ENCODE measurements at places on chromosomes 4 and X.

DNA sequence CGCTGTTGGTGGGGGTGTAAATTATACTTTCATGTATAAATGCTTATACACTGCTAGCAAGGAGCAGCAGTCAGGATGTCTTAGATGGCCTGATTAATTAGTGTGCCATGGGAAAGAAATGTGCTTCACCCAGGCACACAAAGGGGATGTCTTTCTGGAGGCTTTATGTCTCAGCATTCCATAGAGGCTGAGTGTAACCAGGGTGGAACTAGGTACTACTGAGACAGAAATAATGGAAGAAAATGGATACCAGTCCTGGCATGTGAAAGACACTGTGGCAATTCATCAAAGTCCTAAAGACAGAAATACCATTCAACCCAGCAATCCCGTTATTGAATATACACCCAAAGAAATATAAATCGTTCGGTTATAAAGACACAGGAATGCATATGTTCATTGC lies 52.5 kb downstream of the PF4 start:
- DNase-seq = no peak

GRCh38 chrX:2340991-2341390 lies 159.8 kb downstream of the DHRSX start:
- no peak for DNase-seq

- peak; percentile 85 for DNase-seq
Measured at GRCh38 chr4:55291227-55291640, 54.8 kb upstream of the SRD5A3 start.

DNA sequence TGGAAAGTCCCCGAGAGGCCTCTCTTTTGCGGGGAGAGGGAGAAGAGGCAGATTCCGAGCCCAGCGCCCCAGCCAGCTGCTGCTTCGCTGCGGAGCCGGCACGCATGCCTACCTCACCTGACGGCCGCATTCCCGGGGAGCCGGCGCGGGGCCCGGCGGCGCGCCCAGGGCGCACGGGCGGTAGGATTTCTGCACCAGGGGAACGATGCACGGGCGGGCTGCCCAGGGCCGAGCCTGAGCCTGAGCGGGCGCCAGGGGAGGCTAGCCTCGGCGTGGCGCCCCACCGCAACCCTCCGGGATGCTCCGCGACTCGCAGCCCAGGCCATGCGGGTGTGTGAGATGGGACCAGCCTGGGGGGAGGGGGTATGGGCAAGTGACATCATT lies 81.3 kb upstream of the SCML1 start:
- no peak for DNase-seq

DNA sequence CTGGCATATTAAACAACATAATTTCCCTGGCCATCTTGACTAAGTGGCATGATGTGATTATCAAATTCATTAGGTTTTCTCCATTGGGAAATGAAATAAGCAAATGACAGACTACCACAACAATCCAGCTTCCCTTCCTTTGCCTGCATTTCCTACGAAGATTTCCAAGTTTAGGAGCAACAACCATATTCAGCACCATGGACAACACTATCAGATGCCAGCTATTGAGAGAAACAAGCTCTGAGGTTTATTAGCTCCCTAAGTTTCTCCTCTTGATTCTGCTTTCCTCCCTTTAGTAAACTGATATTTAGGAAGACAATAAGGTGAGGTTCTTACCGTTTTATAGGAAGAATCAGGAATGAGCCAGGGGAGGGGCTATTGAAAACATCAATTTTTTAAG lies 36.2 kb downstream of the DCX start:
- DNase-seq = no peak

DNA sequence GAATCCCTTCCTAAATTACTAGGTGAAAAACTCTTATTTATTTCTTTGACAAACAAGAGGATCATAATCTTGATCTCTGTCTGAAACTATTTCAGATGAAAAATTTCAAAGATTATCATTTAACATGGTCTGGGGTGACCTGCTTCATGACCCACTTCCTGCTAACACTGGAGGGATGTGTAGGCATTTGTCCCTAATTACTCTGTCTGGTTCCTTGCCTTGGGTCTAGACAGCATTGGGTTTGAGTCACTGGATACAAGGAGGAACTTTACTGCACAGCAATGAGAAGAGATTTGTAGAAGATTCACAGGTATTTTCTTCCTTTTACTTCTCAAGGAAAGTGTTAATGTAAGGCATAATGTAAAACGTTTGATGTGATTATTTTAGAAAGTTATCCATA lies 67.9 kb downstream of the LEF1 start:
- no peak for DNase-seq

DNA sequence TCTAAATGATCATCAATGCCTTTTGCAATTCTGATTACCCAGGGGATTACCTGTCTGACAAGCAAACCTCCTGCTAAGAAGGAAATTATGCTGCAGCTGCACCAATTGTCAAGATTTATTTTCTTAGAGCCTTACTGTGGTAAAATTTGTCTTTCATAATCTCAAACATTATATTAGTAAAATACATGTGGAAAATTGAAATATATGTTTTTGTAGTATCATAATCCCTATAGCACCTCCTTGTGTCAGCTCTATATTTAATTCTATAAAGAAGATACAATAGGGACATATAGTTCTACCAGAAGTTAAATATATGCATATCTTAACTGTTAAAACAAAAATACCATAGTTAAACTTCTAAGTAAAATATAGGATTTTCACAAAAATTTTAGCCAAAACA lies 655.6 kb upstream of the PCDH10 start:
- no peak for DNase-seq

- DNase-seq = no peak
Measured at GRCh38 chr4:128527946-128528576, 240.4 kb upstream of the PGRMC2 start.

GRCh38 chr4:124873361-124874171 lies 161.0 kb upstream of the ANKRD50 start:
- DNase-seq = no peak

DNA sequence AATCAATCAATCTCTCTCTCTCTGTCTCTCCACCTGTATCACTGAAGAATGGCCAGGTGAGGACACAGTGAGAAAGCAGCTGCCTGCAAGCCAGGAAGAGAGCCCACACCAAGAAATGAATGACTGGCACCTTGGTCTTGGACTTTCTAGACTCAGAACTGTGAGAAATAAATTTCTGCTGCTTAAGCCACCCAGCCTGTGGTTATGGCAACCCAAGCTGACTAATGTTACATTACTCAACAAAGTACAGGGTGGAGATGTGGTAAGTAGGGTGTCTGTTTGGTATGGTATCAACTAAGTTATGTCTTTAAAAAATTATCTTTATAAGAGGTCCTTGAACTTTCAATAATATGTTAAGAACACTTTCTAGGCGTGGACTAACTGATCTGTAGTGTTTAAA lies 159.3 kb downstream of the EPHA5 start:
- no peak for DNase-seq

DNA sequence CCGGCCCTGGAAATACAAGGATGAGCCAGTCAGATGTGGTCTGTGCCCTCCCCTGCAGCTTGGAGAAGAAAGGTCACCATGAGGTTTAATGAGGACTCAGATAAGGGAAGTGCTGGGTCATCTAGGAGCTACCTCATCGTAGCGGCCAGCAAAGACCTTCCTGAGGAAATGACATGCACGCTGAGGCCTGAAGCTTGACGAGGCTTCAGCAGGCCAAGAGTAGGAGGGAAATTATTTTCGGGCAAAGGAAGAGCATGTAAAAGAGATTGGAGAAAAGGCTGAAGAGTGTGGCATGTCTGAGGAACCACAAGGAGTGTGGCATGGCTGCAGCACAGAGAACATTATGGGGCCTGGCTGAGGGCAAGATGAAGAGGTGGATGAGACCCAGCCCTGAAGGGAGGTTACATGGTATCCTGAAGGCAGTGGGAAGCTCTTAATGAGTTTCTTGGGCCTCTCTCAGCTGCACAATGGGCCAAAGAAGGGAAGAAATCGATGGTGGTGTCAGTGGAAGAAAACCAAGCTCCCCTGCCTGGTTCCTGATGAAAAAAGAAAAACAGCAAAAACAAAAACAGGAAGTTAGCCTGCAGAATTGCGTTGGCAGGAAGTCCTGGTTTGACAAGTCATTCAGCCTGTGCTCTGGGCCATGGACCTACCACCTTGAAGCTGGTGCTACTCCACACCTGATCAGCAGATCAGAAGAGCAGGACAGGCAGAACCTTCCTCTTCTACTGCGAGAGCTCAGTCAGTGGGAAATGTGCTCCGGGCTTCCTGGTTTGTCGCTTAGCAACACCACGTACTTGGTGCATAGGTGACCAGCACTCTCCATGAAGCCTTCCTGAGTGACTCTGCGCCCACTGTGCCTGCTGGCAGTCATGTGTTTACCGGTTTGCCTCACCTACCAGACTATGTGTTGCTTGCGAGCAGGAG lies 134.5 kb upstream of the KLF3 start:
- DNase-seq = peak; percentile 78

DNA sequence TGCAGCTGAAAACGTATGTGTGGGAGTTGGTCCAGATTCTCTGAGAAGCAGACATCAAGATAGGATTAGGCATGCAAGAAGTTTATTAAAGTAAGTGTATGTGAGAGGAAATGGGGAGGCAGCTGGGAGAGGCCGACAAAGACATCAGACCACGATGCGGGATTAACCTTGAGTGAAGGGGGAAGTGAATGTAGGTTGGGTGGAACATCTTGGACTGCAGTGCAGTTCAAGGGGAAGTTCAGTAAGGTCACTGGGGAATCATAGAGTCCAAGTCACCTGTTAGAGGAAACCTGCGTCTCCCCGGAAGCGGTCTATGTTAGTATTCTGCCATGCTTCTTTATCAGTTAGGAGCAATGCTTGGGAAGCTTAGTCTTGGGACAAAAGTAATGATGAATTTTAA lies 22.0 kb downstream of the CXCL8 start:
- no peak for DNase-seq

All from Right ventricle myocardium inferior (tissue), 1 donor.